Cortex of kidney (tissue), 1 donor: ENCODE measurements at places on chromosomes 11 and 22.

DNA sequence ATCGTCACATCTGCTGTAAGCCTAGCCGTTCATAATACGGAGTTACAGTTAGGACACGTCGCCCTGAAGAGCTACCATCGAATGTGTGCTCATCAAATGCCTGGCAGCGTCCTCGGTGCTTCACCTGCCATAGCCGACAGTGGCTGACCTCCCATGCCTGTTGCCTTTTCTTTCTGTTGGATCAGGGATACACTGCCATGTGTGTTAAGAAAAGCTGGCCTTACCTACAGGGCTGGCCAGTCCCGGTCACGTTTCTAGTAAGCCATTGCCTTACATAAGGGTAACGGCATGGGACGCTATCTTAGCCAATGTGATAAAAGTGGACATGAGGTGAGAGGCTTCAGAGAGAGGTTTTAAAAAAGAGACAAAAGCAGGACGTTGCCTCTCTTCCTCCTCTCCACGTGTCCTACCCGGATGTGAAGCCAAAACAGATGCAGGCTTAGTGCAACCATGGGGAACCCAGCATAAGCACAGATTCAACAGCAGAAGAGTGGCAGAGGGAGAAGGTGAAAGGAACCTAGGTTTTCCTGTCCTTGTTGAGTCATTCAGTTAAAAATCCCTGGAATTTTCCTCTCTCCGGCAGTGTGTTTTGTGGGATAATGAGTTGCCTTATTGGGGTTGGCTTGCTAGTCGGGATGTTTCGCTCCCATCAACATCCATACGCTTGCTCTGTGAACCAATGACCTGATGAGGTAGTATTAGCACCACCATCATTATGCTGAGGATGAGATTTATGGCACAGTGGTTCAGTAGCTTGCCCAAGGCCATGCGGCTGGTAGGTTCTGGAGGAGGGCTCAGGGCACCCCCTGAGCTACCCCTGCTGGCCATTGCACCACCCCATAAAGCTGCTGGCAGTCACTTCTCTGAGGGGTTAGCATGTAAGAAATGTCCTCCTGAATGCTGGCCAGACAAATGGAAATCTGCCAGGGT, 67.4 kb upstream of the B3GAT1 start:
- no peak for DNase-seq

GRCh38 chr22:23692598-23693291, 1.9 kb downstream of the RGL4 start:
- no peak for DNase-seq

DNA sequence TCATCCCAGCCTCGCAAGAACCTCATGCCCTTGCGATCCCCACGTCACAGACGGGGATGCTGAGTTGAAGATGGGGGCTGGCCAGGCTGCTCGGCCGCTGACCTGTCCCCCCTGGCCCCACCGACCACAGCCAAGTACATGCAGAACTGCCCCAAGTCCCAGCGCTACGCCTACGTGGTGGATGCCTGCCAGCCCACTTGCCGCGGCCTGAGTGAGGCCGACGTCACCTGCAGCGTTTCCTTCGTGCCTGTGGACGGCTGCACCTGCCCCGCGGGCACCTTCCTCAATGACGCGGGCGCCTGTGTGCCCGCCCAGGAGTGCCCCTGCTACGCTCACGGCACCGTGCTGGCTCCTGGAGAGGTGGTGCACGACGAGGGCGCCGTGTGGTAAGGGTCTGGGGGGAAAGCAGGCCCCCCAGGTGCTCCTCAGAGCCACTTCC, 10.0 kb downstream of the MUC5B start:
- no peak for DNase-seq

DNA sequence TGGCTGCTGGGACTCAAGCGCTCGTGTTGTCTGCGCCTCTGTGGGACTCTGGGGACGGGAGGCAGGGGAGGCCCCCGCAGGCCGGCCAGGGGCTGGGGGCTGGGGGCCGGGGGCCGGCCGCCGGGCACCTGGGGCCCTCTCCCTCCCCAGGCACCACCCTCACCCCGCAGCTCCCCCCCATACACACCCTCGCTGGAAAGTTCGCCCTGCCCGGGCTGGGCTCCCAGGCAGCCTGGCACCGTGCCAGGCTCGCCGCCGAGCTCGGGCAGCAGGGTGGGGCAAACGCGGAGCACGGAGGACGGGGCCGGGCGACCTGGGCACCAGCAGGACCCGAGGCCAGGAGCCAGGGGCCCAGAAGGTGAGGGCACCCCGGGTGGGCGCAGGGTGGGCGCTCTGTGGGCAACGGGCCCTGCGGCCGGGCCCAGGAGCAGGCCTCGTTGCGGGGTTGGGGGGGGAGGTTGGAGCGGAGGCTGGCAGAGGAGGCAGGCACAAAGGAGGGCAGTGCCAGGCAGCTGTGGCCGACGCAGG, 76.7 kb upstream of the WNT7B start:
- DNase-seq: no peak

DNA sequence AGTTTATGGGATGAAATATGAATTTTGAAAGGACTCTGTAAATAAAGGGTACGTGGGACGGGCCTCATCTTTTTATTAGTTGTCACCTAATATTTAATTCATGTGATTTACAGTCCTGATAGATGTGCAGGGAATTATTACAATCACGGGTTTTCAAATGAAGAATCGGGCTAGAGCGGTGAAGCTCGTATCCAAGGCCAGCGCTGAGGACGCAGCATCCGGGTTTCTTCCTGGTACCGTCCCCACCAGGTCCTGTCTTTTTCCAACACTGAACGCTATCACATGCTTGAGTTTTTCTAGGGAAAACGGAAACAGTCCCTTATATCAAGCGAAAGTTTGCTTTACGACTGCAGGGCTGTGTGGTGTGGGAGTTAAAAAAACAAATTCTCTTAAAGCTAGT, 787 bp downstream of the SMDT1 start:
- DNase-seq: no peak

- DNase-seq: no peak
These were observed 194.0 kb downstream of the LARGE1 start for GRCh38 chr22:33726294-33726734.

- no peak for DNase-seq
These were observed 6.1 kb downstream of the CXCR5 start for GRCh38 chr11:118889797-118890196.

DNA sequence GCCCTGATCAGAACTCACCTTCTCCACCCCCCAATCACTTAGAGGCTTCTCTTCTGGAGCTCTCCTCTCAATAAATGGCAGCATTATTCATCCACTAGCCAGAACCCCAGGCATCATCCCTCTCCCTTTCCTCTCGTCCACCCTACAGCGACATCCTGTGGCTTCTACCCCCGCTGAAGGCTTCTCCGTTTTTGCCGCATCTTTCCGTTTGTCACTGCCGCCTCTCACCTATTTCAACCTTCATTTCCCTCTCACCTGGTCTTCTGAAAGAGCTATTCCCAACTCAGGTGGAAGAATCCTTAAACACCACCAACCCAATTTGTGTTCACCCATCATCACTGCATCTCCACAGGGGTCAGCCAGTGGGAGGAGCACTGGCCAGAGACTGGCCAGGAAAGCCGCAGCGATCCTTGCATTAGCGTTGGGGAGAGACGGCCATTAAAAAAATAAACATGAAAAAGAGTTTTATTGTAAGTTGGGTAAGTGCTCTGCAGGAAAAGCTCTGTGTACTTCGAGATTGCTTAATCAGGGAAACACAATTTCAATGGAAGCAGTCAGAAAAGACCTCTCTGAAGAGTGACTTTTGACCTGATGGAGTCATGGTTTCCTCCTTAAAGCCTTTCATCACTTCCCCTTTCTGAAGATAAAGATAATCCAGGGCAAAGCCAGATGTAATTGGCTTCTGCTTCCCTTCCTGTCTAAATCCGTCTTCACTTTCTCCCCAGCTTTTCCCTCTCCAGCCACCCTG, 36.7 kb downstream of the SPATA19 start:
- no peak for DNase-seq

DNA sequence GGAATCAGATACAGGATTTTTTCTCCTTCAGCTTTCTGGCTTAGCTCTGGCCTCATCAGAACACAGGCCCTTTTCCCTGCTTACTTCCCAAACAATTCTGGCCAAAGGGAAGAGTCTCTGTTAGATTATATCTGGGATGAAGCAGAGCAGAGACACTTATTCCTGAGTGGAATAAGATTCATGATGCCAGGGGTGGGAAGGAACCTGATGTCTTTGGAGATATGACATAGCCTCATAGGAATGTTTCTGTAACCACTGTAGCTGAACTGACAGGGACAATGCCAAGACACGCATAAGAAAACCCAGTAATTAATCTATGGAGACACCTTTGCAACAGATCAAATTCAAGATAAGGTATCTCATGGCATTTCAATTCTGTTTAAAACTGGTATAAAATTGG, 177.1 kb upstream of the RAG2 start:
- DNase-seq: no peak

- no peak for DNase-seq
These were observed 112.3 kb upstream of the LMO1 start for GRCh38 chr11:8375932-8376331.

GRCh38 chr11:124463324-124463723, 17.8 kb upstream of the OR8B8 start:
- DNase-seq: no peak

DNA sequence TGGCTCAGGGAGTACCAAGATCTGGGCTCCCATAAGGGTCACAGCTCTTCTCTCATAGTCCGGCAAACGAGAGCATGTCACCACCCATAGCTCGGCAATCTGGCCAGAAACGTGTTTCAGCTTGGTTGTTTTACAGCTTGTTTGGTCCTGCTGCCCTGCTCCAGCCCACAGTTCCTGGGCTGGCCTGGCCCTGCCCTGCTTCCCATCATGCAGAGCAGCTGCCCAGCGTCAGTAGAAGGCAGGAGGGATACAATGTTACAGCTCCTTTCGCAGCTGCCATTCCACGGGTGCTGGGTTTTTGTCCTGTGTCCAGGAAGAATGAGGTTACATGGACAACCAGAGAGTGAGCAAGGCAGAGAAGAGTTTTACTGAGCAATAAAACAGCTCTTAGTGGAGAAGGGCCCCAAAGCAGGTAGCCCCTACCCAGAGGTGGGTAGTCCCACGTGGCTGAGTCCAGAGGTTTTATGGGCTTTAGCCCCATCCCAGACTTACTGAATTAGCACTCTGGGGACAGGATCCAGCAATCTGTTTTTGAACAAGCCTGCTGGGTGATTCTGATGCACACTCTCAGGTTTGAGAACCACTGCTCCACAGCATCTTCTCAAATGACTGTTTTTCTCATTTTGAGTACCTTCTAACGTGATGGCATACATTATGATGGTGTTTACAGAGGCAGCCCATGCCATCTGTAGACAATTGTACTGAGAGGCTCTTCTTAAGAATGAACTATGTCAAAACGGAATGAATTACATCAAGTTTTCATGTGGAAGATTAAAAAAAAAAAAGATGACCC, 5.8 kb upstream of the MS4A18 start:
- no peak for DNase-seq

DNA sequence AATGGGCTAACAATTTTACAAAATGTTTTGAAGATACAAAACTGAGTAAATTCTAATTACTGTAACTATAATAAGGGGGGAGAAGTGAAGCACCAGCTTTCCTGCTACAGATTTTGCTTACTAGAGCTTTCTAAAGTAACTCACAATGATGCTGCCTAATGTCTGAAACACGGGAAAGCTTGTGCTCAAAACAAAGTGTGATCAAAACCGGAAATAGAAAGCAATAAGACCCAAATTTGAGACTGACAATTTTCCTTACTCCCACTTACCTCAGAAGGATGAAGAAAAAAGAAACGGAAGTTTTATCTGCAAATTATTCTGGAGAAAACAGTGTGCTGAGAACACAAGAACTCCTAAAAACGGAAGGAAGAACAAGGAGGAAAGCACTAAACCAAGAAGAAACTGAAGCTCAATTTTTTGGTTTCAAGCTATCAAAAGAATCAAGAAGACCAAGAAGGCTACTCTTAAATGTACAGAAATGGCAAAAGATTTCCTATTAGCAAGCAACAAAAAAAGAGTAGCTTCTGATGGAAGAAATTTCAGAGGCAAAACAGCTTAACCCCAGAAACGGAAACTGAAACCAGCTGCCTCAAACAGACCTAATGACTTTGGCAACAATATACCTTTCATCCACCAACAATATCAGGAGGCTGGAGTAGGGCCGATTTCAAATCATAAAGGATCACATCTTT, 33.4 kb downstream of the AMBRA1 start:
- DNase-seq: no peak

GRCh38 chr11:61671527-61671926, 8.7 kb upstream of the DAGLA start:
- DNase-seq: no peak

- DNase-seq: no peak
These were observed 27.5 kb downstream of the CADM1 start for GRCh38 chr11:115476463-115477286.

DNA sequence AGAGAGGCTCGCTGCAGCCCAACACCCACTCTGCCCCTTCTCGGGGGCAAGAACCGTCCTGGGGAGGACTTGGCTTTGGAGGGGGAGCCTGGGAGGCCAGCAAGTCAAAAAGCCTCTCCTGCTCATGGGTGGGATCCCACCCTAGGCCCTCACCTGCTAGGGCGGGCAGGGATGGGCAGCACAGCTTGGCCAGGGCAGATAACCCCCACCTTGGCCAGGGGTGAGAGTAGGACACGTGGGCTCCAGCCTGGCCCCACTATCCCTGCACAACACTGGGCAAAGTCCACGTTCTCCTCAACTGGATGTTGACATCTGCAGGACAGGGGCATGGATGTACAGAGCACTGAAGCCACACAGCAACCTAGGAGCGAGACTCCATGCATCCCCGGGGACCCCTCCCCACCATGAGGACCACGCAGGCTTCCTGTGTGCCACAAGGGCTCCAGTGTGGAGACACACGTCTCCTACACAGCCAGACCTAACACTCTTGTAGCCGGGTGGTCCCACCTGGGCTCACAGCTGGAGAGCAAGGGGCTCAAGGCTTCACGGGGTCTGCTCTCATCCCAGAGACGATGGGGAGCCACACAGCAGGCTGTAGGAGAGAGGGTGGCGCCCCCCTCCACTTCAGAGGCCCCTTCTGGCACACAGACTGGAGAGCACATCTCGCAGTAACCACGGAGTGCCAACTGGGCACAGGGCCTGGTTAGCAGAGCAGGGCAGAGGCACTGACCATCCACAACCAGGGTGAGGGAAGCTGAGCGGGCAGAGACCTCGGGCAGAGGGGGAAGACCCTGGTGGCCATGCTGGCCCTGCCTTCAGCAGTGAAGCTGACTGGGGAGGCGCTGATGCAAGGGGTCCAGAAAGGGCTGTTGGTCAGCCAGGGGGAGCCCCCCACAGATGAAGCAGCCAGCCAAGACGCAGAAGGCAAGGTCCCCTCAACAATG, 171.1 kb downstream of the CRYBB2 start:
- no peak for DNase-seq

- DNase-seq: no peak
These were observed 2.9 kb downstream of the PANX2 start for GRCh38 chr22:50173311-50173982.

- DNase-seq: no peak
These were observed 38.4 kb downstream of the CD44 start for GRCh38 chr11:35177370-35177769.

- DNase-seq: no peak
These were observed 20.5 kb upstream of the TP53I11 start for GRCh38 chr11:44971185-44971584.

- DNase-seq: no peak
These were observed 2.4 kb downstream of the GSTT4 start for GRCh38 chr22:24002851-24003250.

- no peak for DNase-seq
These were observed 1.1 kb upstream of the APOA1 start for GRCh38 chr11:116838321-116839084.

- DNase-seq: no peak
These were observed 1.5 kb upstream of the BAIAP2L2 start for GRCh38 chr22:38111925-38112355.
